ENCODE measurements at places on chromosomes 5 and 9. TPM values are rescaled to one million over a fixed set of nuclear protein-coding genes. Genes with fewer than 3 reads are reported as not detected.

GRCh38 chr5:113581388-113581787 lies 67.9 kb downstream of the YTHDC2 start:
- DNase-seq: no peak

GRCh38 chr9:36903541-36904435 lies 130.3 kb downstream of the PAX5 start:
- DNase-seq: peak; percentile 62

DNA sequence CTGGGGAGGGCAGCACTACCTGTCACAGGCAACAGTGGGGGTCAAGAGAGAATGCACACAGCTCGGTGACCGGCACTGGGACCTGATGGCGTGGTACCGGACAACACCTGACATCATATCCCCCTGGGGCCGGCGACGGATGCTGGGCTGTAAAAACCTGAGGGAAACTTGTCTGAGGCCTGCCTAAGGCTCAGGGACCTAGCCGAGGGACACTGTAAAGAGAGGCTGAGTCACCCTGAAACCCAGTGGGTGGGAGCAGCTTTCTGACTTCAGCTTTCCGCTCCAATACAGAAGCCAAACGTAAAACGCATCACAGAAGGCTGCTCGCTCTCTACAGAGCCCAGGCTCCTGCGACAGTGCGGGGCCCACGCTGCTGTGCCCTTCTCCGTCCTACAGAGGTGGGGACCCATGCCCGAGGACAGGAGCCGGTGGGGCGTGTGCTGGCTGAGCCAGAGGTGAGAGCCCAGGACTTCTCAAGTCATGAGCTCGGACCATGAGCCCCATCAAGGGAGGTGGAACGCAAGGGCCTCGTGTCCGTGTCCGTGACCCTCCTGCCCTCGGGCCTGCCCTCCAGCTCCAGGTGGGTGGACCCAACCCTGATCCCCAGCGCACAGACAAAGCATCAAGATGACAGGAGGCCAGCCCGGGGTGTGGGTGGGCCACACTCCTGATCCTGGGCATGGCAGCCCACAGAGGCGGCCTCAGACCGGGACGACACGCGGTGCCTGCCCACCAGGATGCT lies 5.3 kb downstream of the RALGDS start:
- DNase-seq: peak; percentile 79

DNA sequence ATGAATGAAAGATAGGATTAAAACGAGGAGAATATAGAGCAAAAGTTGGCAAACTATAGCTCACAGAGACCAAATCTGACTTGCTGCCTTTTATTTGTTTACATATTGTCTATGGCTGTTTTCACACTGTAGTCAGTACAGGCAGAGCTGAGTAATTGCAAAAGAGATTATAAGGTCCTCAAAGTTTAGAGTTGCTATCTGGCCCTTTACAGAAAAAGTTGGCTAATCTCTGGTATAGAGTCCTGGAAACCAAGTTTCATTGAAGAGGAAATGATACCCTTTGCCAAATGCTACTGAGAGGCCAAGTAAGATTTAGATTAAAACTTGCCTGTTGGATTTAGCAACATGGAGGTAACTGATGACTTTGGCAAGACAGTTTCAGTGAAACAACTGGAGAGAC lies 36.0 kb downstream of the LYRM7 start:
- no peak for DNase-seq

- no peak for DNase-seq
Measured at GRCh38 chr5:11507156-11507910, 396.9 kb downstream of the CTNND2 start.

DNA sequence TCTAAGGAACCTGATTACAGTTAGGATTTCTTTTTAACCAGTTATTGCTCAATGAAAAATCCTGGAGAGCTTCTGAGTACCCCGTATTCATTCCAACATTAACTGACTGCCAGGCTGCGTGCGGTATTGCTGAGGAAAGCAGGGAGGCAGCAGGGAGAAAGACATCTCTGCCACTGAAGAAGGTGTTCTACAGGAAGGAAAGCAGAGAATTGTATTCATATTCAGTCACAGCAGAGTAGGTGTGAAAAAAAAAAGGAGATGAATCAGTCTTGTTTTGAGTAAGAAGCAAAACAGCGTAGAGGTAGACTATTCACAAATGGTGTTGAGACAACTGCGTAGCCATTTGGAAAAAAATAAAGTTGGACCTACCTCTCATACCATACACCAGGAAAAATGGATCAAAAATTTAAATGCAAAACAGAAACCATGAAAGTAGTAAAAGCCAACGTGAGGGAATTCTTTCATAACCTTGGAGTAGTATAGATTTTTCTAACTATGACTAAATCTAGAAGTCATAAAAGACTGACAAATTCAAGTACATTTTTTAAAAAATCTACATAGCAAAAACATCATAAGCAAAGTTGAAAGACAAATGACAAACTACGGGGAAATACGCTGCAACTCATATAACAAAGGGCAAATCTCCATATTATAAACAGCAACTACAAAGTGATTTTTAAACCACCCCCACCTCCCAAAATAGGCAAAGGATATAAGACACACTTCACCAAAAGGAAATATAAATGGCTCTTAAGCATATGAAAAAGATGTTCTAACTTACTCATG lies 9.9 kb upstream of the NR4A3 start:
- no peak for DNase-seq

GRCh38 chr5:169408171-169408570 lies 107.2 kb upstream of the SLIT3 start:
- no peak for DNase-seq

GRCh38 chr5:112318346-112318745 lies 100.7 kb downstream of the EPB41L4A start:
- DNase-seq: no peak

Gene SPAAR
- not detected for total RNA-seq

Gene ENHO
- not detected for total RNA-seq

Gene ITGA1
- total RNA-seq: 129 TPM
